Stimulated activated naive B cell treated with anti-CD40 and anti-IgM and Interleukin-4, amounts not matched to agents 10 μg/mL and 1 μg/mL and 100 μg/mL, for 72 hours (primary cell): ENCODE measurements at places on chromosomes 11 and 22.

- no peak for DNase-seq
Observed at GRCh38 chr11:68670208-68670992, 13.9 kb upstream of the GAL start.

DNA sequence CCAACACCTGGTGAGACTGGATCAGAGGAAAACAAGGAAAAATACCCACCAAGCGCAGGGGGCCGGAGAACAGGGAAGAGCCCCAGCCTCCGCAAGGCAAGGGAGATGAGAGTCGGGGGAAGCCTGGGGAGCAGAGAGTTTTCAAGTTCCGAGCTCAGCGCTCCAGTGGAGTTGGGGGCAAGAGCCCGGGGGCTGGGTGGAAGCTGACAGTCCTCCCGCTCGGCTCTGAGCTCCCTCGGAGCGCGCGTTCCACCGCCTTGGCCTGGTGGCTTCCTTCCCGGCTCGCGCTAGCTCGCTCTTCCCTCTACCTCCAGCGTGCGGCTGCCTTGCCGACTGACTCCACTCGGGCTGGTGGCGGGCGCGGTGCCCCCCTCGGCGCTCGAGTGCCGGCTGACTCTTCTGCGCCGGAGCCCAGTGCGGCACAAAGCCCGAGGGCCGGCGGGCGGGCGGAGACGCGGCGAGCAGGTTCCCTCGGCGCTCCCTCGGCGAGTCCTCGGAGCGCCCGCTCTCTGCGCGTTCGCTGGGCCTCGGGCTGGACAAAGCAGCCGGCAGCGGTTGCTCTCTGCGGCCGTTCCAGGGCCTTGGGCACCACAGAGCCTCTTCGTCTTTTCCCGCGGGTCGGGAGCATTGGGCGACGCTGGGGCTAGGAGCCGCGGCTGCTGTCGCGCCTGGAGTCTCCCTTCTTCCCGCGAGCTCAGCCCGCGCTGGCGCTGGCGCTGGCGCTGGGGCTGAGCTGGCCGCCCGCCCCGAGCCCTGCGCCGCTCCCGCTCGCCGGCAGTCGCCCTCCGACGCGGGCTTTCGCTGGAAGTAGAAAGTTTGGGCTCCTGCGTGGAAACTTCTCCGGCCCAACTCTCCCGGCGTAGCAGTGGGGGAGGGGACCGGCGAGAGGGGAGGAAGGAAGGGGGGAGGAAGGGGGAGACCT, 1.0 kb downstream of the PAX6 start:
- no peak for DNase-seq

DNA sequence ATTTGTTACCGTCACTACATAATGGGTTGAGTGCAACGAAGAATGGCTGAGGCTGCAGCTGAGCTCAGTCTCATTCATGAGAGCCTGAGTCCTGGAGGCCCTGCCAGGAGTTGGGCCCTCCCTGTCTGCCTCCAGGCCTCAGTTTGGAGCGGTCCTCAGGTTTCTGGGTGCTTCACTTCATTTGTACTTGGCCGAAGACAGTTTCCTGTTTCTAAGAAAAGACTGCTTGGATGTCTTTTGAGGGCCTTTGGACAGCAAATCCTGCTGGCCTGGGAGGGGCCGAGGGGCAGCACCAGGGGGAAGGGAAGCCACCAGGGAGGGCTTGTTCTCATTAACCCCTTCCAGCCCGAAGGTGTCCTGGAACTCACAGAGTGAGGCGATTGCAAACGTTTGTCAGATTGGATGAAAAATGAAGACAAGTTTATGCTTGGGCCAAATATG, 163.1 kb downstream of the ETS1 start:
- DNase-seq = no peak

DNA sequence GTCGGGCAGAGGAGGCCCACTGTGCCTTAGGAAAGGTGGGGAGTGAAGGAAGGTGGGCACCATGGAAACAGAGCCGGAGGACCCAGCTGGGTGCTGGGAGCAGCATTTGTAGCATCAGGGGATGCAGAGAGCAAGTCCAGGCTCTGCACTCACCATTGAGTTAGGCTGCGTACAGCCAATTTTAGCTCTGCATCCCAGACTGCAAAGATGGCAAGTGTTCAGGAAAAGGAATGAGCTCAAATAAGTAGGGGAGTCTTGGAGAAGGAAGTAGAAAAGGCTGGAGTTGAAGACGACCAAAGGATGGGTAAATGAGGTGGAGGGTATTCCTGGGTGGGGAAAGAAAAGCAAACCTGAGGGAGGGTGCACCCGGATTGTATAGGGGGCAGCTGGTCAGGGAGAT, 31.6 kb upstream of the ETS1 start:
- no peak for DNase-seq

DNA sequence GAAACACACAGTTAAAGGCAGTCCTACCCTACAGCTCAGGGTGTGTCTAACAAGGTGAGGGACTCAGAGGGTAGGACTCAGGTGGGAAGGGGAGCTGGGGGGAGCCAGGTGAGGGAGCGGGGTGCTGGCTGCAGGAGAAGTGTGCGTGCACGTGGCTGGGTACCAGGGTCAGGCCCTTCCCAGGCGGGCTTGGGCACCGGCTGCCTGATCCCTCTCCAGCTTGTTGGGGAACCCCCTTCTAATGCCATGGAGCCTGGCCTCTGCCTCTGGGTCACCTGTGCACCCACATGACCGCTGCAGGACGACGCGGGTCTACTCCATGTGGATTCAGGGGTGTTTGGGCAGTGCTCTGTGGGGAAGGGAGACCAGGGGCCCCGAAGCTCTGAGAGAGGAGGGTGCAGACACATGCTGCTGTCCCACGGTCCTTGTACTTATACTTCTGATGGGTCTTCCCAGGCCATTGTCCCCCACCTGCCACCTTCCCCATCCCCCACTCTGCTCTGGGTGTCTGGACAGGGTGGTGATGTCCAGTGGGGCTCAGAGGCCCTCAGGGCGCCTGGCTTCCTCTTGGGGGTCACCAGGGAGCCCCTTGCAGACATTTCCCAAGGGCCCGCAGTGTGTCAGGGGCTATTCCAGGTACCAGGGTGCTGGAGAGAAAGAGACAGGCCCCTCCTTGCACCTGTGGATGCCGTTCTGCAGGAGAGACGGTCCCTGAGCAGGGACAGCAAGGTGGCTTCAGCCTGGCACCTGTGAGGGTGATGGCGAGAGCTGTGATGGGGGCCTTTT, 10.4 kb upstream of the MRGPRD start:
- no peak for DNase-seq

DNA sequence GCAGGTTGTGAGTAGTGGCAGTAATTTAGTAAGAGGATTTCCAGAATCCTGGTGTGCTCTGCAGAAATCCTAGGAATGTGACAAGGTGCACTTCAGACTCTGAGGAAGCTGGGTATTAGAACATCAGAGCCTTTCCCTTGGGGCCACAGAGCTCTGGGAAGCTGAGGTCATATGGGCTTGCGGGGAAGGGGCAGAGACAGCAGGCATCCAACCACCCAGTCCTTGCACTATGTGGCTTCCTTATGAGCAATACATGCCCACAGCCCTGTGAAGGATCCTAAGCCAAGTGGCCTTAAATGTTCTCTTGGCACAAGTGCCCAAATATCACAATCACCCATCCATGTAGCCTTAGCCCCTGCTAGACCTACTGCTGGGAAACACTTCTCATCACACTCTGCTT, 46.2 kb downstream of the P4HA3 start:
- no peak for DNase-seq

DNA sequence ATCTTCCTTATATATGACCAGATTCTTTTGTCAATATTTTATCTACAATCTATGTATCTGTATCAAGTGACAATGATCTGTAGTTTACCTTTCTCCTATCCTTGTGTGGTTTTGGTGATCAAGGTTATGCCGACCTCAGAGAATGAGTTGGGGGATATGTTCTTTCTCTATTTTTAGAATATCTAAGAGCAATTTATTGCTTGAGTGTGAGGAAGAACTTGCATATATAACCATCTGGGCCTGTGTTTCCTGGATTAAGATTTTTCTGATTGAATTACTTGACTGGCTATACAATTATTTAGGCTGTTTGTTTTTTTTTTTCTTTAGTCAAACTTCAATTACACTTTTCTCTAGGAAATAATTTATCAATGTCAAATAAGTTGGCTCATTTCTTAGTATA, 14.0 kb upstream of the C22orf39 start:
- DNase-seq = no peak
